AG04450 (cell line): ENCODE measurements at places on chromosomes 12 and 14. TPM values are rescaled to one million over a fixed set of nuclear protein-coding genes. Genes with fewer than 3 reads are reported as not detected.
A peak's percentile ranks its signal among the peaks of the same experiment; 100 is the strongest.

The CSRP2 gene
- polyA plus RNA-seq, result 95.9 and 108 TPM in 2 replicates

The RIMBP2 gene
- polyA plus RNA-seq, result not detected in 2 replicates

The SLC7A7 gene
- 7.5 and 7.7 TPM in 2 replicates for polyA plus RNA-seq

The PUS7L gene
- 9.1 and 15.2 TPM in 2 replicates for polyA plus RNA-seq

The CISTR gene
- polyA plus RNA-seq, result not detected in 2 replicates

The RNASE2 gene
- not detected in 2 replicates for polyA plus RNA-seq

The RPGRIP1 gene
- polyA plus RNA-seq, result not detected in 2 replicates

The FAM181A gene
- polyA plus RNA-seq, result not detected in 2 replicates

The SLCO1B1 gene
- polyA plus RNA-seq, result not detected in 2 replicates

The CABP1 gene
- polyA plus RNA-seq, result 0.09 and 0.27 TPM in 2 replicates

The CD69 gene
- polyA plus RNA-seq, result not detected in 2 replicates

DNA sequence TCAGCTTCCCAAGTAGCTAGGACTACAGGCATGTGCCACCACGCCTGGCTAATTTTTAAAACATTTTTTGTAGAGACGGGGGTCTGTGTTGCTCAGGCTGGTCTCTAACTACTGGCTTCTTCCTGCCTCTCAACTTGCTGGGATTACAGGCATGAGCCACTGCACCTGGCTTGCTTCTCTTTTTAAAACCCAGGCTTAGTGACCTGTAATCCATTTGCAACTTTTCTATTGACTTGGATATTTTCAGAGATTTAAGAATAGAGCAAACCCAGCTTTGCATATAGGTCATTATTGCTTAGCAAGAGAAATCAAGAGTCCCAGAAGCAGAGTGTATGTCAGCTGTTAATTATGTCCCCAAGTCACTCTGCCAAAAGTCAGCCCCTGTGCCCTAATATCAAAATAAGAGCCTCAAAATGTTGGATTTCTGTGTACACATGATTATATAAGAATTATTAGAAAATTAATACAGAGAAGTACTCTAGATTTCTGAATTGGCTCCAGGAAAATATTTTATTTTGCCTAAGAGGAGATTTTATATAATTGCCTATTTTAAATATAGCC is 24.9 kb downstream of the TCP11L2 start:
- DNase-seq, result no peak

- no peak for DNase-seq
Measured at GRCh38 chr12:57025196-57025595, 8.9 kb upstream of the TAC3 start.

- no peak for DNase-seq
Measured at GRCh38 chr12:49941556-49942511, 8.7 kb upstream of the AQP2 start.

- DNase-seq, result no peak
Measured at GRCh38 chr12:129604506-129604905, 299.3 kb downstream of the TMEM132D start.

DNA sequence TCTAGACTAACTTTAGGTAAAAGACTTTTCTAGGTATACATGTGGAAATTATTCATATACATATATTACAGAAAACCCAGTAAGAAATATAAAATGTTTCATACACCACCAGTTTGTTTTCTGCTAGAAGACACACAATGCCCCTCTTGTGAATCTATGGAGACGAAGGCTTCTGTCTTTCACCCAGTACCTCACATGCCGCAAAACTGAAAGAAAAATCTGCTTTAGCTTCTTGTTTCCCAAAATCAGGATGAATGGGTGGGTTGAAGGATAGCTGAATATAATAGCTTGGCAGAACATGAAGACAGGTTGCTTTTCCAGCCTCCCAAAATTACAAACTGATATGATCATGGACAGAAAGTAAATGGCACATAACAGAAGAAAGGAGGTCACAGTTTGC is 1.3 kb downstream of the TAS2R30 start:
- DNase-seq, result no peak

DNA sequence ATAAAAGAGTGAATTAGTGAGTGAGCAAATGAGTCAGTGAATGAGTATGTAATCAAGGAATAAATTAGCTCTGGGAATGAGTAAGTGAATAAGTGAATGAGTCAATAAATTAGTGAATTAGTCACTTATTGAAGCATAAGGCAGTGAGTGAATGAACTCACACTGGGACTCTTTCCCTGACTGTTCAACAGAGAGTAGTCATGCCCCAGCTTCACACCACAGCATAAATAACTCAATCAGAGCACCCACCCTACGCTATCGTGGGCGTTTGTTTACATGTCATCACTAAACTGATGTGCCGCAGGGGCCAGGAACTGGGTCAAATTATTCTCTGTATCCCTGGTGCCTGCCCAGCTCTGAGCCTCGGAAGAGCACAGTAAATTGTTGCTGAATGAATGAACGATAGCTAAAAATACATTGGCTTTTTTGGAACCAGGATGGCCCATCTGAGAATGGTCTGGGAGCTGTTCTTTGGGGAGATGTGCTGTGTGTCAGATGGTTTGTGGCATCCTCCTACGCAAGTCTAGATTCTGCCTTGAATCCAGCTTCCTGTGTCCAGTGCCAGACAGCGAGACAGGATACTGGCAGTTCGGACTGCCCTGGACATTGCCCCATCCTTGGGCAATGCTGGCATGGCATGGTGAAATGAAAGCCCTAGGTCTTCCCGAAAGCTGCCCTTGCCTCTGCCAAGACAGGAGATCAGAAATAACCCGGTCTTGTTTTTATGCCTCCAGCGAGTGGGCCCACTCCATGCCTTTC is 98.0 kb upstream of the RTL1 start:
- DNase-seq, result peak; percentile 29

- DNase-seq, result no peak
Measured at GRCh38 chr14:61512026-61512834, 183.1 kb upstream of the HIF1A start.

DNA sequence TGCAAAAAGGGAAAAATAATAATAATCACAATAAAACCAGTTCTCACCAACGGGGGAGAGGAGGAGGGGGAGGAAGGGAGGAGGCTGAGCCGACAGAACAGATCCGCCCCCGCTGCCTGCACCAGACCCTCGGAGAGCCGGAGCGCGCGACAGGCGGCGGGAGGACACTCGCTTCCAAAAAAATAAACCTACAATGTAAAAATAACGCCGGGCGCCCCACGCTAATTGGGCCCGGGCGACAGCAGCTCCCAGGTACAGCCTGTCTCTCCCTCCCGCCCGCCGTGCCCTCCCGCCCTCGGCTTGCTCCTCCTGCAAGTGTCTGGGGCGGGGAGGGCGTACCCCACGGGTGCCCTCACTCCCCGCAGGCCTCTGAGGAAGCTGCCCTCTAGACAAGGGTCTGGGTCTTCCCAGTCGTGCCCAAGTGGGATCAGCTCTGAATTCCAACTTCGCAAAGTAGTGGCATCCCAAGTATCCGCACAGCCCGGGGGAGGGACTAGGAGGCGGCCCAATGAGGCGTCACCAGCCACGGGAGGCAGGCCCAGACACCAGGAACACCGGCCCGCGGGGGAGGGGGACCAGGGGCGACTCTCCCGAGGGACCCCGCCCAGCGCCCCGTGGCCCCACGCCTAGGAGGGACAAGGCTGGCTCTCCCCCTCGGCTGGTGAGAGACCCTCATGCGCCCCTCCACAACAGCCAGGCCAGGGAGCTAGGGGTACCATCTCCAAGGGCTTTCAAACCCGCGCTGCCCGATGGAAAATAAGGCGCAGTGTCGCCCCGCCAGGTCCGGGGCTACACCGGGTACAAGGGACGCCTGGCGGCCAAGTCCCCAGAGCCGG is 1.0 kb downstream of the NCOR2 start:
- peak; percentile 33 for DNase-seq

DNA sequence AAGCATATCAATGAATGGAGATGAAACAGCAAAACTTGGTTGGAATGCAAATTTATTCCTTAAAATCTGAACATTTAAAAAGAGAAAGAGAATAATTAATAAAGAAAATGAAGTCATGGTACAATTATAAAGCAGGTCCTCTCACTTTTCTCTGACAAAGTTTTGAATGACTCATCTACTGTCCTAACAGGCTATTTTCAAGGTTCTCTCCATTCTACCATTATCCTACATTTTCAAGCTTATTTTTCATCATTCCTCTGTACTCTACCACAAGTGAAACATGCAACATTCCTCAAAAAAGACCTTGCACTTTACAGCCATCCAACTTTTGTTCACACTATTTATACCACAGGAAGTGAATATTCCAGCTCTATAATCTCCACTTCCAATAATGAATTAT is 36.9 kb upstream of the AP4S1 start:
- no peak for DNase-seq

GRCh38 chr12:96170328-96170727 is 23.8 kb upstream of the ELK3 start:
- no peak for DNase-seq

DNA sequence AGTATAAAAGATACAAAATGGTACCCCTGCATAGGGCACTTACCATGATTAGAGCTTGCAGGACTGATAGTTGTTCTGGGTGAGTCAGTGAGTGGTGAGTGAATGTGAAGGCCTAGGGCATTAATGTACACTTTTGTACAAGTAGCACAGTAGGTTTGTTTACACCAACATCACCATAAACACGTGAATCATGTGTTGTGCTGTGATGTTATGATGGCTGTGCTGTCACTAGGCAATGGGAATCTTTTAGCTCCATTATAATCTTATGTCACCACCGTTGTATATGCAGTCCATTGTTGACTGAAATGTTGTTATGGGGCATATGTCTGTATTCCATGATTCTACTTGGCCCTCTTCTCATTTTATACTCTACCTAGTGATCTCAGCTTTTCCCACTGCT is 11.8 kb downstream of the NUBPL start:
- DNase-seq, result no peak

GRCh38 chr12:59407799-59408198 is 188.0 kb upstream of the SLC16A7 start:
- no peak for DNase-seq

DNA sequence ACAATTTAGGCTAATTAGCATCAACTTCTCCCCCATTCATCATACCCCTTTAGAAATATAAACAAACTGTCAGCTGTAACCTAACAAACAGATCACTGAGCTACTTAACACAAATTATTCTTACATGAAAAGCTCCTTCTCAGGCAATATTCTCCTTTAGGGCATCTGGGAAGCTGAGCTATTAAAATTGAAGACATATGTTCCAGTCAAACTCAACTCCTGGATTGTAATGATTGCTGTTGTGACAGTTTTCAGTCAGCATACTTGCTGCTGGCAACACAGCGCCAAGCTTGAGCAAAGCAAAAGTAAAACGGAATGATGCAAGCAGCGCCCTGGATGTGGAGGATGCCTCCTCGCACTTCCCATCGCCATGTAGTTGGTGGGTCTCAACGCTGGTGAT is 82.4 kb downstream of the SLC25A21 start:
- DNase-seq, result no peak

DNA sequence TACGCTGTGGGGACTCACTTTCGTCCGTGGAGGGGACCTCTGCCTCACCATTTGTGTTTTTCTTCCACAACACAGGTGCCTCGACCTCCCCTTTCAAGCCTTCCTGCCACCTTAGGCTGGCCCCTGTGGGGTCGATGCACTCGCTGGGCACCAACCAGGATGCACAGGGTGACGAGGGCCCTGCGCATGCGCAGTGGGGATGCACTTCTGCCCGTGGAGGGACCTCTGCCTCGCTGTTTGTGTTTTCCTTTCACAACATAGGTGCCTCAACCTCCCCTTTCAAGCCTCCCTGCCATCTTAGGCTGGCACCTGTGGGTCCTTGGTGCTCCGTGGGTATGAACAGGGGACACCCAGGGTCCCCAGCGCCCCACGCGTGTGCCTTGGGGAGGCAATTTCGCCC is 356.8 kb downstream of the ALG10 start:
- no peak for DNase-seq

- DNase-seq, result no peak
Measured at GRCh38 chr14:104644656-104645378, 40.2 kb upstream of the TMEM179 start.

GRCh38 chr12:116483959-116484750 is 75.0 kb upstream of the MAP1LC3B2 start:
- DNase-seq, result no peak

DNA sequence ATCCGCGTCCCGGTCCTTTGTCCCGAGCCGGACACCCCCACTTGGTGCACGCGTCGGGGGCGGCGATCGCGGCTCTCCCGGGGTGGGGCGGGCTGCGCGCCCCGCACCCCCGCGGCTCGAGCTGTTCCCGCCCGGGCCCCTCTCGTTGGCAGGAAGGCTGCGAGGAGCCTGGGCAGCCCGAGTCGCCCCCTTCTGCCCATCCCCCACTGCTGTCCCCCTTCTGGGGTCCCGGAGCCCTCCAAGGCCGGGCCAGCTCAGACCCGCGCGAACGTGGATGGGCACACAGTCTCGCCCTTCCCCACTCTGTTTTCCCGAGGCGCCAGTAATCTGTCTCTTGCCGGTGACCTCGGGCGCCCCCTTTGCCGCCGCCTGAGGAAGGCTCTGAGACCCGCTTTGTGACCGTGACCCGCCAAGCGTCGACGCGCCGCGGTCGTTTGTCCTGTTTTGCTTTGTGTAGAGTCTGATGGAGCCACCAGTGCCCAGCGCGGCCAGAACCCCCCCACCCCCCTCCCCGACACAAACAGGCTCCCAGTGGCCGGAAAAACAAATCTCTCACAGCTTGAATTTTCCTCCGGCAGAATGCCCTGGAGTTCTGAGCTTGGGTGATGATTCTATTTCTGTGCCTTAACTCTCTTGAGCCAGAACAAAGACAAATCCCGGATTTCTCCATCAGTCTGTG is 610 bp downstream of the C14orf132 start:
- DNase-seq, result no peak

- DNase-seq, result no peak
Measured at GRCh38 chr12:102372087-102372486, 108.3 kb downstream of the IGF1 start.

GRCh38 chr12:12648951-12649650 is 37.4 kb downstream of the CREBL2 start:
- no peak for DNase-seq

DNA sequence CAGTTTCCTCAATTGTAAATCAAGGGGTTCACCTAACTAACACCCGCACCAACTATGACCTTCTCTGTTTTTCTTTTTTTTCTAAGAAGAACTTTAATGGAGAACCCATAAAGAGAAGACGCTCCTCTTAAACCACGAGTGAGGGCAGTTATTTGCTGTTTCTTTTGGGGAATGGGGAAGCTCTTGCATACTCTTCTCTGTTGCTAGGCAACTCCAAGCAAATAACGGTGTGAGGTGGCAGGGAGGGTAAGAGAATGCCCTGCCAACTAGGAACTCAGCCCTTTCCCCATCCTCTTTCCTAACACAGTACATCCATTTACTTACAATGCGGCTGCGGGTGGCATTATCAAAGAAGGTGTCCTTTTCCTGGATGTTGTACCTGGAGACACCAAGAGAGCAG is 114.9 kb downstream of the ANO2 start:
- no peak for DNase-seq

DNA sequence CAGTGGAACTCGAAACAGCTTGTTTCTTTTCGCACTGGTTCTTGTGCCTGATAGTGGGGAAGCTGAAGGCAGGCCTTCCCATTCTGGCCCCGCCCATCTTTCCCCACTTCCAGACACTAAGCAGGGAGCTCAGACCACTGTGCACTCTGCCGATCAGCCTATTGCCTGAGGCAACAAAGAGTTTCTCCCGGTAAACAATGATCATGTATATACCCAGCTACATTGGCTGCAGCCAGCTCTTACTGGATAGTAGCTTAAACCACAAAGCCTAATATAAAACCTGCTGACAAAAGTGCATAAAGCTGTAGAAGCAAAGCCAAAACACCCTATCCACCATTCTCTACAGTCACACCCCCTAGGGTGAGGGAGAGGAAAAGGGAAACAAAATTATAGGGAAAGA is 24.7 kb upstream of the GLIPR1 start:
- DNase-seq, result no peak

- DNase-seq, result no peak
Measured at GRCh38 chr14:79530555-79530954, 680.7 kb downstream of the DIO2 start.

GRCh38 chr12:122437656-122438121 is 15.2 kb upstream of the CLIP1 start:
- no peak for DNase-seq
